ENCODE measurements at places on chromosomes 11 and 22.

- DNase-seq, result no peak
These were observed 3.1 kb downstream of the TRPM5 start for GRCh38 chr11:2441171-2441570.

- no peak for DNase-seq
These were observed 19.9 kb downstream of the TEAD1 start for GRCh38 chr11:12694183-12694531.

DNA sequence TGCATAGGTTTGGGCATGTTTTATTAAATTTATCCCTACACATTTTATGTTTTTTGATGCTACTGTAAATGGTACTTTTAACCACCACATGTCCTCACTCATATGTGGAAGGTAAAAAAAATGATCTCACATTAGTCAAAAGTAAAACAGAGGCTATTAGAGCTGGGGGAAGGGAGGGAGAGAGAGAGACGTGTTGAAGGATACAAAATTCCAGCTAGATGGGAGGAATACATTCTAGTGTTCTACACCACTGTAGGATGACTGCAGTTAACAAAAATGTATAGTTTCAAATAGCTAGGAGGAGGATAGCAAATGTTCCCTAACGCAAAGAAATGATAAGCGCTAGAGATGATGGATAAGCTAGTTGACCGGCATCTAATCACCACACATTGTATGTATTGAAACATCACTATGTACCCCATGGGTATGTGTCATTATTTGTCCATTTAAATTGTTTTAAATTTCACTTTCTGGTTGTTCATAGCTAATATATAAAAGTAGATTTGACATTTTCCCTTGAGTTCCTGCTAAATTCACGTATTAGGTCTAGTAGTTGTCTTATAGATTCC is 9.9 kb upstream of the GNB1L start:
- no peak for DNase-seq

DNA sequence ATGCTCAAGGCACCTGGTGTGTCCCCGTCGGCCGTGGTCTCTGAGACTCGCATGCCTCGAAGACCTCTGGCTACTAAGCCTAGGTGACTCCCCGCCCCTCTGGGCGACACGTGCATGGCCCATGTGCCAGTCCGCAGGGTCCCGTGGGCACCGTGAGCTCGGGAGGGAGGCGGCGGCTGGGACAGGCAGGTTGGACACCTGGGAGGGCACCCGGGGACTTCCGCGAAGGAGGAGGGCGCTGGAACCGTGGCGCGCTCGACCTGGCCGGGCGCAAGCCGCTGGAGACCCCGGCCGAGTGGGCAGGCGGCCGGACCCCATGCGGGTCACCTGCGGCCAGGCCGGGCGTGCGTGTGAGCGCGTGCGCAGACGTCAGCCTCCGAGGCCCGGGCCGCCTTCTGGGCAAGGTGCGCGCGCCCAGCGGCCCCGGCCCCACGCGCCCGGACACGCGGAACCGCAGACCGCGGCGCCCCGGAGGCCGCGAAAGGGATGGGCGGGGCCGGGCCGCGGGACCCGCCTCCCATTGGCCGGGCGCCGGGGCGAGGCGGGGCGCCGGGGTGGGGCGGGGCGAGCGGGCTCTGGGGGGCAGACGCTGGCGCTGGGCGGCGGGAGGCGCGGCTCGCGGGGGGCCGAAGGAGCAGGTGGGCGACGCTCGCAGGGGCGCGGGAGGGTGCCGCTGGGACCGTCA is 579 bp upstream of the RASD2 start:
- DNase-seq, result peak; percentile 53

DNA sequence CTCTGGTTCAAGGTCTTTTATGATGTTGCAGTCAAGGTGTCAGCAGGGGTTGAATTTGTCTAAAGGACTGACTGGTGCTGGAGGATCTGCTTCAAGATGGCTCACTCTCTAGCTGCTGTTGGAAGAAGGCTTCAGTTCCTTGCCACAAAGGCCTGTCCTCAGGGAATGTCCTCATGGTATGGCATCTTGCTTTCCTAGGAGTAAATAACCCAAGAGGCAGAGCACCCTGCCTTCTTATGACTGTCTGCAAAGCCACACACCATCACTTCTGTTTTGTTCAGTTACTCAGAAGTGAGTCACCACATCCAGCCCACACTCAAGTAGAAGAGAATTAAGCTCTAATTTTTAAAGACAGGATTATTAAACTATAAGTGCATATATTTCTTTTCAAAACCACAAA is 45.2 kb downstream of the PLAAT5 start:
- DNase-seq, result no peak
